ENCODE measurements at places on chromosomes 3 and 15.

GRCh38 chr3:62252438-62253157 lies 120.8 kb downstream of the FEZF2 start:
- no peak overlapping the region for H3K27ac ChIP-seq
- no peak for DNase-seq
- no peaks in the 10 kb centered on the region for H3K4me1 ChIP-seq
- no peaks in the 10 kb centered on the region for H3K27me3 ChIP-seq
- H3K36me3 ChIP-seq: no peaks in the 10 kb centered on the region

- H3K27ac ChIP-seq: peak overlapping the region; percentile 29
- no peak for DNase-seq
- H3K36me3 ChIP-seq: no peaks in the 10 kb centered on the region
Observed at GRCh38 chr15:98776607-98777281, 128.4 kb downstream of the IGF1R start.

- H3K36me3 ChIP-seq: peaks cover under 1% of the 10 kb centered on the region
- peaks cover 18% of the 10 kb centered on the region for H3K27me3 ChIP-seq
- H3K4me3 ChIP-seq: no peak within 1 kb of the TSS
- peak; percentile 24 for DNase-seq
Observed at GRCh38 chr15:40238532-40239403, at the start of gene PAK6. Gene PAK6, plus strand, starts transcription at chr15:40239063. Its CDS starts 25,723 bp downstream, at chr15:40264786.

GRCh38 chr3:15307580-15307979 lies 24.8 kb downstream of the SH3BP5 start:
- no peak overlapping the region for H3K27ac ChIP-seq
- DNase-seq: no peak
- no peak overlapping the region for H3K4me3 ChIP-seq
- H3K27me3 ChIP-seq: no peaks in the 10 kb centered on the region
- H3K36me3 ChIP-seq: peaks cover 49% of the 10 kb centered on the region

GRCh38 chr3:71478568-71478967 lies 105.0 kb downstream of the FOXP1 start:
- peaks cover 37% of the 10 kb centered on the region for H3K4me1 ChIP-seq
- H3K27me3 ChIP-seq: no peaks in the 10 kb centered on the region
- no peak overlapping the region for H3K4me3 ChIP-seq

DNA sequence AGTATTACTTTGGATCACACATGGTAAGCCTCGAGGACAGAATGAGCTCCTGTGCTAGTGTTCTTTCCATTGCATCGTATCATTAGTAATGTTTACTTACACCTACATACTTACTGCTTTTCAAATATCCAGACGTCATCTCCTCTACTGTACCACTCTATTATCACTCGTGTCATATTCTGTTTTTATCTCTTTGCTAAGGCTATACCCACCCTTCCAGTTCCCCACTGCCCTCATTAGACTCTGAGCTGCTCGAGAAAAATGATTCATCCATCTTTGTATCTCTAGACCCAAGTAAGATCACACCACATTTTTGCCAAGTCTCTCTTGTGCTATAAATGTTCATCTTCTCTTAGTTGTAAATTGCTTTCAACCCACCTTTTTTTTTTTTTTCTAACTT lies 245.7 kb downstream of the TIGIT start:
- H3K4me1 ChIP-seq: no peaks in the 10 kb centered on the region
- H3K4me3 ChIP-seq: no peak overlapping the region
- no peak overlapping the region for H3K27ac ChIP-seq
- no peaks in the 10 kb centered on the region for H3K36me3 ChIP-seq
- no peaks in the 10 kb centered on the region for H3K27me3 ChIP-seq

DNA sequence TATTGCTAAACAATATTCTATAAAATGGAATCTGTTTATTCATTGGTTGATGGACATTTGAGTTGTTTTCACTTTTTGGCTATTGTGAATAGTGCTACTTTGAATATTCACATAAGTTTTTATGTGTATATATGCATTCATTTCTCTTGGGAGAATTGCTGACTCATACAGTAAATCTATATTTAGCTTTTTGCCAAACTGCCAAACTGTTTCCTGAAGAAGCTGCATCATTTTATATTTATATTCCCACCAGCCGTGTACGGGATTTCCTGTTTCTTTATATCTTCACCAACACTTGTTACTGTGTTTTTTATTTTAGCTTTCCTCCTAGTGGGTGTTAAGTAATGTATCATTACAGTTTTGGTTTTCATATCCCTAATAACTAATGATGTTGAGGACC lies 12.5 kb upstream of the TCAIM start:
- H3K27me3 ChIP-seq: peaks cover 17% of the 10 kb centered on the region
- no peaks in the 10 kb centered on the region for H3K4me1 ChIP-seq
- H3K27ac ChIP-seq: no peak overlapping the region
- no peak overlapping the region for H3K4me3 ChIP-seq
- DNase-seq: no peak

- no peak for DNase-seq
- peaks cover 2% of the 10 kb centered on the region for H3K27me3 ChIP-seq
- no peak overlapping the region for H3K27ac ChIP-seq
- no peak overlapping the region for H3K4me3 ChIP-seq
- H3K4me1 ChIP-seq: no peaks in the 10 kb centered on the region
- H3K36me3 ChIP-seq: no peaks in the 10 kb centered on the region
Observed at GRCh38 chr3:168162172-168162571, 66.4 kb upstream of the GOLIM4 start.

- no peak overlapping the region for H3K27ac ChIP-seq
- no peak for DNase-seq
- no peaks in the 10 kb centered on the region for H3K36me3 ChIP-seq
- H3K4me1 ChIP-seq: peaks cover 7% of the 10 kb centered on the region
- H3K4me3 ChIP-seq: no peak overlapping the region
Observed at GRCh38 chr3:30495172-30496065, 111.0 kb upstream of the TGFBR2 start.
